ENCODE measurements at places on chromosomes 11 and 22.

- DNase-seq: peak; percentile 59
These were observed 32.3 kb upstream of the CCDC89 start for GRCh38 chr11:85718126-85718943.

DNA sequence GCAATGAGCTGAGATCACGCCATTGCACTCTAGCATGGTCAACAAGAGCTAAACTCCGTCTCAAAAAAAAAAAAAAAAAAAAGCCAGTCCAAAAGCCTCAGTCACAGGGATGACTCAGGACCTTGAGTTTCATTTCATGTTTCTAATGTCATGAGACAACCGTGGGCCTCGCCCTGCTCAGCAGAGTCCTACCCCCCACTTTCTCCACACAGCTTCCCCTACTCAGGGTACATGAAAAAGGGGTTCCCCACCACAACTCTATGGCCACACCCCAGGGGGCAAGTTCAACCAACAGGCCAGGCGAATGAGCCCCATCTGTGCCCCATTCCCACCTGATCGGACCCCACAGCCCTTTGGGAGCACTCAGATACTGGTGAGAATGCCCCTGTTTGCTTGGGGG is 24.3 kb upstream of the ADA2 start:
- DNase-seq: no peak

DNA sequence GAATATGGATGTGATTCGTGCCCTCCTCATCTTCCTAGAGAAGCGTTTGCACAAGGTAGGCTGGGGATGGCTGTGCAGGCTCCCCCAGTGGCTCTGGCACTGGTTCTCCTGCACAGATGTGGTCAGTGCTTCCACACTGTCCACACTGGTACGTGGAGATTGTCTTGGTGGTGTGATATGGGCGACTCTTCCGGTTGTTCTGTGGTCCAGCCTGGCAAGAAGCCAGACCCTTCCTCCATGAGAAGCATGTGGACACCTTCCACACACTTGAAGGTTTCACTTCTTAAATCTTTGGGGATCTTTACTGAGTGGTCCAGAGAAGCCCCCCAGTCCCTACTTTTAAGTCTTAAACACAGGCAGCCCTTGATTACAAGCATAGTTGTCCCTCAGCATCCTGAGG is 3.8 kb downstream of the RIC8A start:
- no peak for DNase-seq

DNA sequence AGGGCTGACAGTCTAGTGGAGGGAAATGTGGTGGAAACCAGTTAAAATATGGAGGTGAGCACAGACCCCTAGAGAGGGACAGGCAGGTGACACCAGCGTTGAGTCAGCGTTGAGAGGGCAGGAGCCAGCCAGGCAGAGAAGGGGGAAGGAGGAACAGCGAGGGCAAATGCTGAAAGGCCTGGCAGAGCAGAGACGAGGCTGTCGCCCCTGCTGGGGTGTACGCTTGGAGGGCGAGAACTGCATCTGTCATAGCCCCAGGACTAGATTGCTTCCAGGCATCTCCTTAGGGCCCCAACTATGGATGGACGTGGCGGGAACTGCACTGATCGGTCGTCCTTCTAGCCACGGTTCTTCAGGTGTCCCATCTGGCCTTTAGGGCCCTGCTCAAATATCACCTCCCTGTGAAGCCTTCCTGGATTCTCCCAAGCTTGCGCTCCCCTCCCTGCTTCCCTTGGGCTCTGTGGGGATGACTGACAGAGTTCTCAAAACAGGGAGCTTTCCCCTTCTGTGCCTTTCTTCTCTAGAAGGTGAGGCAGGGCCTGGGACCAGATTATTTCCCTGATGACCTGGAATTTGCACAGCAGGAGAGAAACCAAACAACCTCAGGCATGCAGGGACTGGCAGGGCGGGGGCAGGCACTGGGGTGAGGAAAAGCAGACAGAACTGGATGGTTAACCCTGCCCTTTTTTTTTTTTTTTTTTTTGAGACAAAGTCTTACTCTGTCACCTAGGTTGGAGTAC is 11.1 kb downstream of the SYNGR1 start:
- DNase-seq: peak; percentile 71

DNA sequence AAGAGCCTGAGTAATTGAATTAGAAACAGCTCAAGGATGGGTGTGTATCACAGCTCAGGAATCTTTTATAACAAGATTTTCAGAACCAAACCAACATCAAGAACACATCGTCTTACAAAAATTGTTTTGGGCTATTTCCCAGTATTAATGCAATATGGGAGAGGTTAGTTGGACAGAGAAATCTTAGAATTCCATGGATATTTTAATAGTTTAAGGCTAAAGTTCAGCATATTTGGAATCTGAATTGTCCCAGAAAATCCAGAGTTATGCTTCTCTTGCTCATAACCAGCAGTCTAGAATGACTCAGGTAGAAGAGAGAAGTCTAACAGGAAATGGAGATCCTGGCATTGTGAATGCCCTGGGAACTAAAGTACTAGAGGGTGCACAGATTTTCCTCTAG is 74.6 kb downstream of the ADM start:
- no peak for DNase-seq

DNA sequence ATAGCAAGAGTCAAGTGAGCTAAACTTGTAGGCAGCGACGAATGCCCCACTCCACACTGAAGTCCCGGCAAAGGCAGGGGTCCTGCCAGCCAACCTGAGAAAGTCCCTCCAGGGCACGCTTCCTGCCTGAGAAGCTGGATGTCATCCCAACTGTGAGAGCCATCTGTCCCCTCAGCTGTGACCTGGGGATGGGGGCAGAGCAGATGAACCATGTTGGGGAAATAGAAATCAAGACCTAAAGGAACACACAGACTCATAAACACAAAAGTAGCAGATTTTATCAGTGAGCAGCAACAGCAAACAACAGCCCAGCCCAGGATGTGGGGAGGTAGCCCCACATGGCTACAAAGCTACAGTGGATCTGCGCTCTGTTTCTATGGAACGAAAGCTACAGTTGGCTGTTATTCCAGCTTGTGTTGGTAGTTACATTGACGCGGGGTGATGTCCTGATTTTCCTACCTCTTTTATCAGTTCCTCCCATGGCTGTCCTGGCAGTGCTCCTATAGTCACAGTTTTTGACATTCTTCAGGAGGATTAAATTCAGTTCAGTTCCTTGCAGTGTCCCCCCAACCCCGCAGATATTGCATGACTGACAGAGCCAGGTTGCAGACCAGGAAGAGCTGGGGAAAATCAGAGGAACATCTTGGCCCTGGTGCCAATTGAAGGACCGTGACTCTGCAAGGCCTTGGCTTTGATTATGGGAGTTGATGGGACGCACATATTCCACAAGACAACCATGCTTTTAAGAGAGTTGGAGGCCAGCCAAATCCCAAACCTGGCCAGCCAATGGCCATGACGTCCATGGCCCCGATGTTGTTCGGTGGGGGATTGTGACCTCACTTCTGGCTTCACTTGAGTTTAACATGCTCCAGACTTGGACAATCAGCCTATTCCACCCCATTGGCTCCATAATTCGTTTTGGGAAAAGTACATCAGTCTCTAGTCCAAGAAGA is 14.6 kb downstream of the MRGPRD start:
- peak; percentile 86 for DNase-seq

DNA sequence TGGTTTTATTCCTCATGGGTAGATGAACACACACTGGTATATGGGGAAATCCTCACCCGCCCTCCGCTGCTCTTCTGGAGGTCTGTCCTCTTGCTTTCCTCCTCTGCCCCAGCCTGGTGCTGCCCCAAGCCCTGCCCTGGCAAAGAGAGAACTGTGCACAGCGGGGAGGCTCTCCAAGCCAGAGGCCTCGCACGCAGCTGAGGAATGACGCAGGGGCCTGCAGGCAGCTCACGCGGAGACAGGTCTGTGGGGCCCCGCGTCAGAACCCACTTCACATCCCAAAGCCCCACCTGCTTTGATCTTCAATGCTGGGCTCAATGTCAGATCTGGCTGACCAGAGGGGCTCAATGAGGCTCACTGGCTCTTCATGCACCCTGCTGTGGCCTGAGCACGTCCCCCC is 10.0 kb downstream of the GATD1 start:
- no peak for DNase-seq

GRCh38 chr11:35994421-35994820 is 50.6 kb downstream of the LDLRAD3 start:
- no peak for DNase-seq

- no peak for DNase-seq
These were observed 47.1 kb downstream of the RRP8 start for GRCh38 chr11:6556139-6556949.

DNA sequence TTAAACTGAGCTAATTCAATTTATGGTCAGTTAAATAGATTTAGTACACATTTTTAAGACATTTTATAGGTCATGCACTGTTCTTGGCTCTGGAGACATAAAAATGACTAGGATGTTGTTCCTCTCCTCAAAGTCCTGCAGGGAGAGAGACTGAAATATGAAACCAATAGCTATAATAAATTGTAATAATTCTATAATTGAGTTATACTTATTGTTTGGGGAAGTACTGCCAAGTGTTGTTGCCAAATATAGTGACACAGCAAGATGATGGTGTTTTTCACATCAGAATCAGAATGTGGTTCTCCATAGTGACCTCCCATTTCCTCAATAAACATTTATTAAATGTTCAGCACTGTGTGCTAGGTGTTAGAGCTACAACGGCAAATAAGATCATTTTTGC is 470.6 kb downstream of the NTM start:
- DNase-seq: no peak

DNA sequence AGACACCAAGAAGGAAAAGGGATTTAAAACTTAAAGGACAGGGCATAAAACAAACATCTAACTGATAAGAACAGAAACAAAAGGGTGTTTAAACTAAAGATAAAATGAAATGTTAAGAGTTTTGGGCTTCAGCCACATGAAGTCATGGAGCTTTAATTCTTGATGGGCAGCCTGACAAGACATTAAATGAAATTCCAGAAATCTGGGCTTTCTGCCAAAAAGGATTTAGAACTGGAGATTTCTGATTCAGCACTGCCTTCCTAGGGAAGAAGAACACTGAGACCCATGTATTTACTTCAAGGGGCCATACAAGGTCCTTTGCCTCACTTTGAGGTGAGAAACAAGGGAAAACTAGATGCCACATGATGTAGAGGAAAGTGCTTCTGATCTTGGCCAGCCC is 355.9 kb upstream of the RAG2 start:
- DNase-seq: no peak

- DNase-seq: no peak
These were observed 9.4 kb upstream of the PPM1F start for GRCh38 chr22:21961886-21962654.

- DNase-seq: no peak
These were observed 33.9 kb upstream of the SEPTIN5 start for GRCh38 chr22:19680287-19680881.

- peak; percentile 78 for DNase-seq
These were observed 8.1 kb downstream of the PC start for GRCh38 chr11:66950112-66950535.
